Activated CD4-positive, alpha-beta memory T cell treated with anti-CD3 and anti-CD28 coated beads, Interleukin-2, amount 10 ng/mL, durations not matched to agents 7 days and 5 days (primary cell): ENCODE measurements at places on chromosomes 16 and 17.

- DNase-seq: no peak
Measured at GRCh38 chr17:50359005-50359699, 13.2 kb downstream of the XYLT2 start.

DNA sequence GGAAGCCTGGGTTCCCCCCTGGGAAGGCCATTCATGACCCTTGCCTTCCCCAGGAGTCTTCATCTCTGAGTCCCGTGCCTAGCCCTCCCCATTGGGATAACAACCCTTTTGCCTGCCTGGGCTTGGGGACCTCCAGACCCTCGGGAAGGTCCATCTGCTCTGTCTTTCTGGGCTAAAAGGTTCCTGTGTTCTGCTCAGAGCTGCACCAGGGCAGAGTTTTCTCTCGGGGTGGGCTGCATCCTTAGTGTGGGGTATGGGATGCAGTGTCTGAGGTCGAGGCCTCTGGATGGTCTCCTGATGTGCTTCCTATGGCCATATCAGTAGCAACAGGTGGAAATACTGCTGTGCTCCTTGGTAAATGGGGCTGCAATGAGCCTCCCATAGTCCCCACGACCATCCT, 22.9 kb upstream of the PLLP start:
- DNase-seq: no peak

- DNase-seq: no peak
Measured at GRCh38 chr17:28475151-28475900, 1.9 kb downstream of the SLC13A2 start.

- DNase-seq: no peak
Measured at GRCh38 chr17:44541884-44542581, 15.3 kb upstream of the FZD2 start.

GRCh38 chr17:33769066-33769465, 476.0 kb upstream of the ASIC2 start:
- no peak for DNase-seq

DNA sequence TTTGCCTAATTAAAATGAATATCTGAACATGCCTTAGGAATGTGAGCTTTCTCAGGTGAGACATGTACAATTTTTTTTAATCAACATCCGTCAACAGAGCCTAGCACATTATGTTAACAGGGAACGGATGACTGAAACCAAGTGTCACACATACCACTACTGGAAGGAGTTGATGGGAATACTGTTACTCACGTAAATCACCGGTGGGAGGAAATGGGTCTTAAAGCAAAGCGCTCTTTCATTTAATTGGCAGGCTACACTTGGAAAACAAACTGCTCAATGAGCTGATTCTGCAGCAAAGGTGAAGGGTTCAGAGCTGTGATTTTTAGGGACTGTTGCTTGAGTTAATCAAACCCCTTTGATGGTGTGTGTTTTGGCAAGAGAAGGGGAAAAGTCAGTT, 4.8 kb downstream of the CPPED1 start:
- no peak for DNase-seq

DNA sequence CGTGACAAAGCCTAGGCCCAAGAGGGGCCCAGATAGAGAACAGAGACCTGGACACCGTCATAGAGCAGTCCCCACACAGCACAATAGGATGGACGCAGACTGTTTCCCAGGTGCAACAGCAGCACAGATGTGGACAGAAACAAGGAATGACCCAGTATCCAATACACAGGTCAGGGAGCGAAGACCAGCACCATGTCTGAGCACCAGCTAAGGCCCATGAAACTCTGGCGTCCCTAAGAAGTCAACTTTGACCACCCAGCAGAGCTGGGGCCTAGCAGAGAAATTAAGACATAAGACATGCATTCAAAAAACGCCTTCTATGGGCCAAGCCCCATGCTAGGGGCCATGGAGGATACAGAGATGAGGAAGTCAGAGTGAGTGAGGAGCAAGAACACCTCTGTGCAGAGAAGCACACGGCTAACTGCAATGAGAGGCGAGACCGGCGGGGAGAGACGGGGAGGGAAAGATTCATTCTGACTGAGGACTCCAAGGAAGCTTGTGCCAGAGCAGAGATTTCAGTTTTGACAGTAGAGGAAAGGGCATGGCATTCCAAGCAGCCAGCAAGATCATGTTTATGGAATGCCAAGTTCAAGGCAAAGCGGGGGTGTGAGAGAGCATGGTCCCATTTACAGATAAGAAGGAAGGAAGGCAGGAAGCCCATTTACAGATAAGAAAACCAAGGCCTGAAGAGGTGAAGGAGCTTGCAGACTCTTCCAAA, 50.8 kb downstream of the PITPNM3 start:
- no peak for DNase-seq

DNA sequence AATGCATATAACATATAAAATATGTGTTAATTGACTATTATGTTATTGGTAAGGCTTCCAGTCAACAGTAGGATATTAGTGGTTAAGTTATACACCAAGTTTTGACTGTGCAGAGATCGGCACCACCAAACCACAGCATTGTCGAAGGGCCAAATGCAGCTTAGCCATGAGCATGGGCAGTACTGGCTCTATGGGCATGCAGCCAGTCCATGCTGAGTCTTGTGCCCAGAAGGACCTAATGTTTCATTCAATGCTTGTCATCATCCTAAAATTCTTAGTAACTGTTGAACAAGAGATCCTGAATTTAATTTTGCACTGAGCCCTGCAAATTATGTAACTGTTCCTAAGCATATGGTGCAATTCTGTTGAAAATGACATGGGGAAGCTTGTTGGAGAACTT, 233.4 kb upstream of the HS3ST3A1 start:
- no peak for DNase-seq

DNA sequence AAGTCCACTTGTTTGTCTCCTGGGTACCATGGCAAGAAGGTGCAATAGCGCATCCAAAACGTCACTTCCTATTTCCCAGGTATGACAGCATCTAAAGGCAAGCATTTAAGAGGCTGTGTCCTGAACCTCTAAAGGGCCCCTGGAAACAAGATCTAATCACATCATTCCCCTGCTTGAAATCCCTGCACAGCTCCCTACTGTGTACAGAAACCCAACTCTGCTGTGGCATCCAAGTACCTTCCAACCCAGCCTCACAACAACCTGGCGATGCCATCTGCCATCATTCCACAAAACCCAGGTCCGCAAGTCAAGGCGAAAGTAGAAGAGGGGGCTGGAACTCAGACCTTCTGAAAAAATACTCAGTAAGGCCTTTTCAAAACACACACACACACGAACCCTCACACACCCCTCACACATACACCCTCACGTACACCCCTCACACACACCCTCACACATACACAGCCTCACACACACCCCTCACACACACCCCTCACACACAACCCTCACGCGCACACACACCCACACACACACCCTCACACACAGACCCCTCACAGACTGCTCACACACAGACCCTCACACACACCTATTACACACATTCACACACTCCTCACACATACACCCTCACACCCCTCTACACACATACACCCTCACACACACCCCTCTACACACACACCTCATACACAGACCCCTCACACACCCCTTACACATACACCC, 24.5 kb downstream of the C17orf67 start:
- DNase-seq: no peak

DNA sequence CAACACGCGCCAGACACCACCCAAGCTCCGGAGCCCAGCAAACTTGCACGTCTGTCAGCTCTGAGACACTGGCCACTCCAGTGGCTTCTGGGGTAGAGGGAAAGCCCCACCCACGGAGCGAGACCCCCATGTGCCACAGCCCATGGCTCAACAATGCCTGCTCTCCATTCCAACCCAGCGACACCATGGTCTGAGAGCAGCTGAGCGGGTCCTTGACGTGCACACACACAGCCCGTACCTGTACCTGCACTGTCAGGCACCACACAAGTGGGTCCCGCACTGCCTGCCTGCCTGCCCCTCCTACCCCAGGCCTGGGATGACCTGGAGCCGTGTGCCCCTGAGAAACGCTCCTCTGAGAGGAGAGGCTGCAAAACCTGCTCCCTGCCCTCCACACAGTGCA, 77.0 kb downstream of the ZNF778 start:
- no peak for DNase-seq

GRCh38 chr17:41226051-41226450, 397 bp upstream of the KRTAP9-2 start:
- no peak for DNase-seq

GRCh38 chr17:42509409-42509808, 26.6 kb upstream of the NAGLU start:
- no peak for DNase-seq

DNA sequence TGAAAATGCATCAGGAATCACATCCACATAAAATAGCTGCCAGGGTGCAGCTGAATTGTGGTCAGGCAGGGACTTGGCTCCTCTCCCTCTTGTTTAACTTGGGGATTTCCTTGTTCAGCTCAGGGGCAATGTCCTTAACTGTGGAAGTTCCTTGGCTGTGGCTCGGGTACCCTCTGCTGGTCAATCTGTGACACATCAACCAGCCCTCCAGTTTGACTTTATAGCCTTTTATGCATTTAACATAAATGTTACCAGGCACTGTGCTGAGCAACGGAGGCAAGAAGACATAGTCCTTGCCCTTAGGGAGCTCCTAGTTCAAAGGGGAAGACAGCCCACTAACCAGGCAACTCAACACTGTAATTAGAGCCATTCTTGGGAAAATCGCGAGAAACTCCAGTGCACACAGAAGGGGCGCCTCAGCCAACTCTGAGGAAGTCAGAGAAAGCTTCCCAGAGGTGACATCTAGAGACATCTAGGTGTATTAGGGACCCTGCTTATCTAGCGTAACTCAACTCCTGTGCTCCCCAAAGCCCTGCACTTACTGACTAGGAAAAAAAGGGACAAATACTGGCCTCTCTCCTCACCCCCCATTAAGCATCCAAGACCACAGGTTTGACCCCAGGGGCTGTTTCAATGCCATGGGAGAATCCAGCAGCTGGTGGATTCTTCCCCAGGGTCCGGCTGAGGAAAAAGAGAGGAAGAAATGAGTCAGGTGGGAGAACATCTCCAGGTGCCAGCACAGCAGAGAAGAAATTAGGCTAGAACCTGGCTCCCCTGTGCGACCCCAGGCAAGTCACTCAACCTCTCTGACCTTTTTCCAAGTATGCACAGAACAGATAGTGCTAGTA, 17.3 kb upstream of the EEF2K start:
- DNase-seq: peak; percentile 73

DNA sequence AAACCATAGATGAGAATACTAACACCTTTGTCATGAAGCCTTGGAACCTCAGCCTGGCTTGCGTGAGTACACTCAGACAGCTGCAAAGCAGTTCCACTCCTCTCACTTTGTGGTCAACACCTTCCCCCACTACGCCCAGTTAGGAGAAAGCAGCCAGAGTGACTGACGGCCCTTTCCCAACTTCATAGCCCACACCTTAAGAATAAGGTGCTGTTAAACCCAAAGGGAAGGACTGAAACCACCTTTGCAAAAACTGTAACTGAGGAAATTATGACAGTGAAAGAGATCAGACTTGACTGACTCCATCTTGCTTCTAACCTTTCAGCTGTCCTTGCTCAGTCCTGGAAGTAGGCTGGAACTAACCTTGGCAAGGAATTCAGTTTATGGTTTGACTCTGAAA, 13.7 kb downstream of the N4BP1 start:
- DNase-seq: peak; percentile 50

GRCh38 chr17:77282524-77283515, 142.1 kb downstream of the SEC14L1 start:
- no peak for DNase-seq

- DNase-seq: no peak
Measured at GRCh38 chr16:72848759-72849664, 198.9 kb downstream of the ZFHX3 start.

DNA sequence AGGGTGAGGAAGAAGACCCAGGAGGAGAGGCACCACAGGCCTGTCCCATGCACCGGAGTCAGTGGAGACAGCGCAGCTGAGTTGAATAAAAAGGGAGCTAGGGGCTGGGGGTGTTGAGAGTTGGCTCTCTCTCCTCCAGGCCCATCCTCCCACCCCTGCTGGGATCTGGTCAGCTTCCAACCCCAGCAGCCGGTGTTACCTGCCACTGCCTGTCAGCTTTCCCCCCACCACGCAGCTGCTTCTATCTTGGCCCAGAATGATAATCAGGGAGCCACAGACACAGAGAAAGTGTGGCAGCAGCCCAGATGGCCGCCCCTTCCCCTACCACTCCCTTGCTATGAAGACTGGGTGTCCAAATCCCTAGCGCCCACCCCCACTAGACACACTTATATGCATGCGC, 120.6 kb upstream of the RPL38 start:
- DNase-seq: no peak
